ENCODE measurements at places on chromosomes 5 and 9.

DNA sequence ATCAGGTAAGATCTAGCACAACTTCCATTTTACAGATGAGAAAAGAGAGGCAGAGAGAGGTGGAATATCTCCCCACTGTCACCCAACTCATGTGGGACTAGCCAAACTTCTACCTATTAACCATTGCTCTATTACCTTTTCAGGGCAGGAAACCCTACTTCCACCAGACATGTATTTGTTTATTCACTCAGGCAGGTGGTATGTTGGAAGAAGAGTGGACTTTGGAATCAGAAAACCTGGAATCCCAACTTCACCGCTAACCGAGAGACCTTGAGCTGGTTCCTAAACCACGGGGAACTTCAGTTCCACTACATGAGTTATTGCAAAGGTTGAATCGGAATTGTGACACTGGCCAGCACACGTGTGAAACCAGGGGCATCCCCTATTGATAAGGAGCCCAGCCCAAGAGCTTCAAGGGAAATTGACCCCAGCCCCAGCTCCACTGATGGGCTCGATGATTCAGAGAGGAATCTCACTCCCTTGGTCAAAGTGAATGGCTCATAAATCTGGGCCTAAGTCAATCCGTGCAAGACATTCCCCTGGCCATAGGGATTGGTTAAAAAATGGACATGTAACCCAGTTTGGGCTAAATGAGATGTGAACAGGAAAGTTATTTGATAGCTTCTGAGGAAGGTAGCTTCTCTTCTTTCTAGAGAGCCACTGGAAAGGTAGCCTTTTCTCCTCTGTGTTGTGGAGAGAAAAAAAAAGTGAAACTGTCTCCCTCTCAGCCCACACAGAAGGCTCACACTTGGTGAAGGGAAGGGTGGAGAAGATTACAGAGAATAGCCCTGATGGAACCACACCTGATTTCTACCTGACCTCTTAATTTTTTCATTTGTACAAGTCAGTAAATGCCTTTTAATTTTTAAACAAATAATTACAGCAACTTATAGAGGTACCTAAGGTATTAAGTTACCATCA lies 5.5 kb upstream of the GLIS3 start:
- DNase-seq, result no peak

DNA sequence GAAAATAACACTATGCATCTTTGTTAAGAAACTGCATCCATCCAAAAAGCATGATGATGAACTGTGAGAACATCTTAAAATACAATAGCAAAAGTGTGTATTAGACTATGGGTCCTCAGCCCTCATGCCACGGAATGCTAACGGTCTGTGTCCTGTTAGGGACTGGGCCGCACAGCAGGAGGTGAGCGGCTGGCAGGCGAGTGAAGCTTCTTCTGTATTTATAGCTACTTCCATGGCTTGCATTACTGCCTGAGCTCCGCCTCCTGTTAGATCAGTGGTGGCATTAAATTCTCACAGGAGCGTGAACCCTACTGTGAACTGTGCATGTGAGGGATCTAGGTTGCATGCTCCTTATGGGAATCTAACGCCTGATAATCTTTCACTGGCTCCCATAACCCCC lies 129.8 kb downstream of the NXNL2 start:
- no peak for DNase-seq

DNA sequence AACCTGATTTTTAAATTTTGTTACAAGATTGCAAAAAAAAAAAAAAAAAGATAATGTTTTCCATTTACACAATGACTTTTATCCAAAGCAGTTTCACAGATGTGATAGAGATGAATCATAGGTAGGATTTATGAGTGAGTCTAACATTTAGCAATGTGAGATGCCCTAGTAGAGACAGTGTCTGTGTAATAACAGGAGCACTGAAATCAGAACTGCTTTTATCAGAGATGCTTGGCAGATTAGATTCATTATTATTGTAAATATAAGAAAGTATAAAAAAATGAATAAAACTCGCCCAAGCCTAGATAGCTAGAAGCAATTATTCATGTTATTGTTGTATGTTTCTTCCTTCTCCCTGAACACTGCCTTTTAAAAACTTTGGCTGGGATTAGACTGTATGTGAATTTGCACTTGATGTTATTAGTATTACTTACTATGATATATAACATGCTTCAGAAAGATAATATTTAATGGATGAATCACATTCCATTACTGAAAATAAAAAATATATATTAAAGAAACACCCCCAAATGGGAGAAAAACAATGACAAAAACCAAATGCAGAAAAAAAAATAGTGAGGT lies 567.3 kb upstream of the KLF4 start:
- no peak for DNase-seq

DNA sequence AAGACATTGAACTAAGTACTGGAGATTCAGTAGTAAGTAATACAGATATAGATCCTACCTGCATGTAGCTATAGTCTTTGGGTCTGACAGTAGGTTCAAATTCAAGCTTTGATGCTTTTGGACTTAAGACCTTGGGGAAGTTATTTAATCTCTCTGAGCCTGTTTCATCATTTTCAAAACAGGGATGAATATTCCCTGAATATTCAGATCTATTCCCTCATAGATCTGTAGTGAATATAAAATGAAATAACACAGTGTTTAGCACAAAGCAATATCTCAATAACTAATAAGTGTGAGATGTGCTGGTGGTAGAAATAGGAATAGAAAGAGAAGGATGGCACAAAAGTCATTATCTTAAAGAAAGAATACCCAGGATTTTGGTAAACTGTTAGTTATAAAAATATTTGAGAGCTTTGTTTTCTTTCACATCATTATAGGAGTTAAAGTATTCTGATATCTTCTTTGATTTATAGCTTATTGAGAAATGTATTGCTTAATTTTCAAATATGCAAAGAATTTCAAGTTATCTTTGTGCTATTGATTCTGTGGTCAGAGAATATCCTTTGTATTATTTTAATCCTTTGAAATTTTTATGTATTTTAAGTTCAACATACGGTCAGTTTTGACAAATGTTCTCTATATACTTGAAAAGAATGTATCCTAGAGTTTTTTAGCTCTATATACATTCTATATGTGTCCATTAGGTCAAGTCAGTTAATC lies 11.4 kb upstream of the RANBP3L start:
- DNase-seq, result no peak

GRCh38 chr9:95645579-95645978 lies 128.8 kb upstream of the PTCH1 start:
- DNase-seq, result no peak

DNA sequence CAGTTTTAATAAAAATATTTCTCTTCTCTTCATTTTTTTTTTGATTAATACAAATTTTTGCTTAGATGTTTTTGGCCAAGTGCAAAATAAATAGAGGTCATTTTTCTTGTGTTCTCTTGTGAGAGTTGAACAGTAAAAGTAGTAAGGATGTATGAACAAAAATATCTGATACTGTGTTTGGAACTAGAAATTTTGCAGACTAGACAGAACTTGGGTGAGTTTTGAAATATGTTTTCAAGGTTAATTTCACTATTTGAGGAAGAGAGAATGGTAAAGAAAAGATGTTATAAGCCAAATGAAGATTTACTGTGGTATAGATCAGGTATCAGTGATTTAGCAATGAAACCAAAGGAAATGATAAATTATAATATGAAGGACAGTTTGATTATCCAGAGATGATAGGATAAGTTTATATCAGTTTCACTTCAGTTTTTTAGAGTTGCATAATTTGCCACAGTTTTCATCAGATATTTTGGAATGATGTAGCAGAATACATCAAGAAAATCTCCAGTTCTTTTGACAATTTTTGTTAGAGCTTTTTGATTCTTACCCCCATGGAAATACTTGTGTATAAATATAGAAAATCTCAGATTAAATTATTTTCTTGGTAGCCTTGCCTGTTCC lies 147.9 kb upstream of the VCAN start:
- DNase-seq, result no peak

- no peak for DNase-seq
Observed at GRCh38 chr9:134915046-134915985, 2.4 kb downstream of the FCN1 start.

DNA sequence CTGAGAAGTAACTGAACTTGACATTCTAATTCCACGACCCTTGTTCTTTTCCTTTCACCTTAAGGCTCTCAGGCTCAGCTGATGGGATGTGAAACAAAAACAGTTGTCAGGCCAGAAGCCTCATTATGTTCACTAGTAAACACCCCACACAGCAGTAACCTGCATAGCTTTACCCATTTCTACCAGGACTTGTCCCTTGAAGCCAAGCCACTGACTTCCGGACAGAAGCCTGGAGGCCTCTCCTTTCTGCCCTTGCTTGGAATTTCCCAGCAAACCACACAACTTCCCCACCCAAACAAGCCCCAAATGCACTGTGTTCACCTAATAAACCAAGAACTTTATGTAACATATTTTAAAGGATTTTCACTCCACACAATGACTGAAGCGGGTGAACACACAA lies 19.6 kb downstream of the PRUNE2 start:
- DNase-seq, result no peak

GRCh38 chr9:134526584-134527477 lies 114.8 kb upstream of the COL5A1 start:
- DNase-seq, result no peak

DNA sequence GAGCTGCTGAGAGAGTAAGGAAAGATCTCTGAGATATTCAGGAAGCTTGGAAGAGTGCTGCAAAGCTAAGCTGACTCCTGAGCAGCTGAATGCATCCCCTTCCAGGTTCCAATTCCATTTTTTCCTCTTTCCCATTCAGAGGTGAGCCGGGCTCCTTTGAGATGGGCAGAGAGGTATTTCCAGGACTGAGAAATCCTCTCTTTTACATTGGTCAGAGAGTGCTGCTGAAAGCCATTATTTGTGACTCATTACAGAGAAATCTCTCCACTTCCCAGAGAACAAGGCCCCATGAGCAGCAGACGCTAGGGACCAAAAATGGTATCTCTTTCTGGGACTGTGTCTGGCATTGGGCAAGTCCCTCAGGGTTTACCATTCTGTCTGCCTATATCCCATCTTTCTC lies 3.7 kb downstream of the MCTP1 start:
- no peak for DNase-seq

GRCh38 chr9:72039532-72039931 lies 20.9 kb downstream of the C9orf57 start:
- no peak for DNase-seq

DNA sequence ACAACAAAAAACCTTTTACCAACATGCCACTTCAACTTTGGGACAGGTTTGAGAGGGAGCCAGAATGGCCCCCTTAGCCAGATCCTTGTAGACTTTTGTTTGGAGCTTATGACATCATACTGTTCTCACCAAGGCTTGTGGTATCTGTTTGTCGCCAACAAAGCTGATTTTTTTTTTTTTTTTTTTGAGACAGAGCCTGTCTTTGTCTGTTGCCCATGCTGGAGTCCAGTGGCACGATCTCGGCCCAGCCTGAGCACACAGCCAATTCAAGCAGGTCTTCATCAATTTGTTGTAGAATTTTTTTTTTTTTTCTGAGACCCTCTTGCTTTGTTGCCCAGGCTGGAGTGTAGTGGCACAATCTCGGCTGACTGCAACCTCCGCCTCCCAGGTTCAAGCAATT lies 26.4 kb upstream of the NTNG2 start:
- no peak for DNase-seq

- DNase-seq, result no peak
Observed at GRCh38 chr9:110933350-110934001, 104.8 kb downstream of the LPAR1 start.

DNA sequence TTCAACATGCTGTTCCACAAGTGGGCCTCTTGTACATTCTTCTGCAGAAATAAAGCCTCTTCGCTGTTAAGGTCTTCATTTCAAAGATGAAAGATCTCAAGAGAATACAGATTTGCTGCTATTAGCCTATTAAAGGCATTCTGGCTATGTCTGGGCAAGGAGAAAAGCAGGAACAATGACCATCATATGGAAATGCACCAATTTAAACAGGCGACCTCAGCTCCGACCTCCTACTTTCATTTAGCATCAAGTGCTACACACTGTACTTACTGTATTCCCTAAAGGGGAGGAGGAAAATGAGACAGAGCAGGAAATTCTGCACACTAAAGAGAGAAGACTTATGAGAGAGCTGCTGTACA lies 64.8 kb downstream of the HABP4 start:
- no peak for DNase-seq

- no peak for DNase-seq
Observed at GRCh38 chr9:136481558-136481957, 1.3 kb downstream of the SEC16A start.

- DNase-seq, result no peak
Observed at GRCh38 chr9:114532561-114533237, 27.4 kb upstream of the WHRN start.

DNA sequence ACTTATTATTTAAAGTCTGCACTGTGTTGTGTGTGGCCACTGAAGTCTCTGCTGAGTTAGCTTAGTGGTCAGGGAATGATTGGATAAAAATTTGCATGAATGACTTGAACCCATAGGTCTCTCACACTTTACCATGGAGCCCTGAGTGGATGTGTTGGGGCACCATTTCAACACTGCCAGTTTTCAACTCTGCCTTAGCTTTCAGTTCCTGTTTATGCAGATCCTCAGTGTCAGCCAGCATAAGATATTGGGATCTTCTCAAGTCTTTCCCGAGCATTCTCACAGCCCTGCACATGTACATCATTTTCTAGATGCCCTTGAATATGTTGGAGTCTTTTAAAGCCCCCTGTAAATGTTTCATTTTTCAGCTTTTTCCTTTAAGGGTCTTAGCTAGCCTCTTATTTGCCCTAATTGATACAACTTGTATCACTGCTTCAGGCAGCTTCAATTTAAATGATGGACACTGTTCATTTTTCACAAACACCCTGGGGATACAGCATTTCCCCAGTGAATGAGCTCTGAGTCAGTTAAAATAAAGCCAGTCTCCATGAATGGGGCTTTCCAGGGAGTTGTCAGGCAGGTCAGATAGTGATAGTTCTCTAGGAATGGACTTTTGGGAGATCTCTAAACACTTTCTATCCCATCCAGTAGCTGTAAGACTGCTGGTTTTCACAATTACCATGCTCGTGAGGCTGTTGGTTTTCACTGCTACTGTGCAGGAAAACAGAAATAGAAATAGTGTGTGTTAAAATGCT lies 211.9 kb upstream of the PAPPA start:
- DNase-seq, result no peak

DNA sequence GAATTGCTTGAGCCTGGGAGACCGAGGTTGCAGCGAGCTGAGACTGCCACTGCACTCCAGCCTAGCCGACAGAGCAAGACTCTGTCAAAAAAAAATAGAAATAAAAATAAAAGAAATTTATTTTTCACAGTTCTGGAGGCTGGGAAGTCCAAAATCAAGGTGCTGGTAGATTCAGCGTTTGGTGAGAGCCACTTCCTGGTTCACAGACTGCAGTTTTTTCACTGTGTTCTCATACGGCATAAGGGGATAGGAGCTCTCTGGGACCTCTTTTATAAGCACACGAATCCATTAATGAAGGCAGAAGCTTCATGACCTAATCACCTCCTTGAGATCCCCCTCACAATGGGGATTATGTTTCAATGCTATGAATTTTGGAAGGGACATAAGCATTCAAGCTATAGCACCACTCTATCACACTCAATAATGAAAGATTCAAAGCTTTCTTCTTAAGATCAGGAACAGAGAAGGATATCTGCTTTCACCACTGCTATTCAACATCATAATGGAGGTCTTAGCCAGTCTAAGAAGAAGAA lies 5.3 kb downstream of the PJA2 start:
- DNase-seq, result no peak
